ENCODE measurements at places on chromosomes 6 and 20.

GRCh38 chr6:53765270-53765669 lies 29.5 kb upstream of the LRRC1 start:
- no peak for DNase-seq

DNA sequence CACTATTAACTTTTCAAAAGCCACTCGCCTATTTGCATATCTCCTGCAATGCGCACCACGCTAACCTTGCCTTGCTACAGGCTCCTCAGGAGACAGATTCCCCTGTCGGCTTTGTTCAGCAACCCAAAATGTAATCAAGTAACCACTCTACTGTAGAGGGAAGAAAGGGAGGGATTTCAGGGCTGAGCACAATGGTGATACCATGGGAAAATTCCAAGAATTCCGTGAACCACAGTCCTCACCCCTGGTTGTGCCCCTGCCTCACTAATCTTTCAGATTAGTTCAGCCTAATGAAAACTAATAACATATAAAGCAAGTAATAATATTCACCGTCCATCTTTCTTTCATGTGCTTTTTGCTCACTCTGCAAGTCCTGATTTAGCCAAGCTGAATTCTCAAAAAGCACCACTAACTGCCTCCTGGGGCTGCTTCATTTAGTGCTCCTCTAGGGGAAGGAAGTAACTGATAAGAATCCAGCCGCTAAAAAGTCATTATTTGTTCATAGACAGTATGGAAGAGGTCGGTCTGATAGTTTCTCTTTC lies 6.6 kb downstream of the CITED2 start:
- DNase-seq, result no peak

DNA sequence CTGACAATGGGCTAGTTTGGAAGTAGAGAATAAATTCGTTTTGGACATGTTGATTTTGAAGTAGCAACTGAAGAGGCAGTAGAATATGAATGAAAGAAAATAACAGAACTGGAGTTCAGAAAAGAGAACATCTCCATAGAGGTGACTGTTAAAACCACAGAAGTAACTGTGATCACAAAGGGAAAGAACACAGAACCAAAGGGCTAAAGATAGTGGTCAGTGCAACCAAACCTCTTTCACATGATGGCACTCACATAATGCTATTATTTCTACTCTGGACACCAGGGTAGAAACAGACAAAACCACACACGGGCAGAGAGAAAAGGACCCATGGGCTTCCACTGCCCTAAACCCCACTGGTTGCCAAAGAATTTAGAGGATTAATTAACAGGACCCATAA lies 58.5 kb downstream of the CDK19 start:
- DNase-seq, result no peak

DNA sequence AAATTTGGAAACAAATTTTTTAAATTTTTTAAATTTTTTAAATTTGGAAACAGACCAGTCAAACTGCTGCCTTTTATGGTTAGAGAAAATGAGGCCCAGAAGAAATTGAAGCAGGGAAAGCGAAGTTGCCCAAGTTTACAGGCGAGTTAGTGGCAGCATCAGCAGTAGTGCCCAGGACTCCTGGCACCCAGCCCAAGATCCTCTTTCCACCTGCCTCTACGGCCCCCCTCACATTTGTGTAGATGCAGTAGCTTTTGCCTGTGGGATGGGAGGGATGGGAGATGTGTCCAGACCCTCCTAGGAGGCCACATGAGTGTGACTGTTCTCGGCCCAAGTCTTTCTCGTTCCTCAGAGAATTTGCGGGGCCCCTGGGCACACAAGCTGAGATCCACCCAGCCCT lies 49.8 kb downstream of the HNF4A start:
- DNase-seq, result no peak

- no peak for DNase-seq
Observed at GRCh38 chr6:151196555-151196954, 43.2 kb upstream of the AKAP12 start.

GRCh38 chr20:42678895-42679294 lies 510.8 kb downstream of the PTPRT start:
- no peak for DNase-seq

DNA sequence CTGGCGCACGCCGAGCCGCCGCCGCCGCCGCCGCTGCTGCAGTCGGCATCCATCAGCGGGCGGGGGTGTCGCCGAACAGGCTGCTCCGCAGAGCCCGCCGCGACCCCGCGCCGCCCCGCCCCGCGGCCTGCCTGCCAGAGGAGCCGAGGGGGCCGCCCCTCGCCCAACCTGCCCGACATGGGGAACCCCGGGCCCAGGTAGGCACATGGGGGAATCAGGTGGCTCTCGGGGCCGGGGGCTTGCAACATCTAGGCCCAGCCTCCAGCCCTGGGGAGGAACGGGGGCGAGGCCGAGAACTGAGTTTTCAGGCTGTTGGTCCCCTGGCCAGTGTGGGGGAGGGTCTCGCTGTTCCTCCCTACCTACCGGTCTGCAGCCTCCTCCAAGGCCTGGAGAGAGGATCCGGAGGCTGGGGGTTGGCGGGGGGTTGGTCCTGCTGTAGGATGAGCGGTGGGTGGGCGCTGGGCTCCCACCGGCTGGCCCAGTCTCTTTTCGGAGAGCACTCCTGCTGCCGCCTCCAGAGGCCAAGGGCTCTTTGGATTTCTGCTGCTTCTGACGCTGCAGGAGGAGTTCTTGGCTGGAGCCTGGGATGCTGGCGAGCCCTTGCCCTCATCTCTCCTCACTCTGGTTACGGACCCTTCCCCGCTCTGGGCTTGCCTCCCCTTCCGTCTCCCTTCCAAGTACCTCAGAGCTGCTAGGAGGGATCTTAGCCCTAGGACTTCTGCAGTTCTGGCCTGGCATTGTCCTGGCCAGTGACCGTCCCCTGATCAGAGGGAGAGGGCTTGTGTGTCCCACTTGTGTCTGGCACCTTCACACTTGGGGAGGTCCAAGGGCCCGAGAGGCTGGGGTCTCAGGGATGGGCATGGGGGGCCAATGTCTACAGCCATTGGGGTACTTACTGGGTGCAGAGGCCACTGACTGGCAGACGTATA lies at the start of gene EPB41L1:
Gene EPB41L1, plus strand, starts transcription at position 41 of the 929 bp plus-strand sequence. CDS start 19,038 bp downstream, outside the sequence.
- DNase-seq, result peak; percentile 77

DNA sequence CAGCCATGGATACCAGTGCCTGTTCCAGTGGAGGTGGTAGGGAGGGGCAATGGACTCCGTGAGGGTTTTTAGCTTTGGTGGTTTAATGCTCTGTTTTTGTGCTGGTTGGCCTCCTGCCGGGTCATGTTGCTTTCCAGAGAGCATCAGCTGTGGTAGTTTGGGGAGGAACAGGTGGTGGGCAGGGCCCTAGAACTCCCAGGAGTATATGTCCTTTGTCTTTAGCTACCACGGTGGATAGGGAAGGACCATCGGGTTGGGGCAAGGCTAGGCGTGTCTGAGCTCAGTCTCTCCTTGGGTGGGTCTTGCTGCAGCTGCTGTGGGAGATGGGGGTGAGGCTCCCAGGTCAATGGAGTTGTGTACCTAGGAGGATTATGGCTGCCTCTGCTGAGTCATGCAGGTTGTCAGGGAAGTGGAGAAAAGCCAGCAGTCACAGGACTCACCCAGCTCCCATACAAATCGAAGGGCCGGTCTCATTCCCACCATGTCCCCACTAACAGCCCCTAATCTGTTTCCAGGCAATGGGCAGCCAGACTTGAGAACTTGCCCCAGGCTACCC lies 38.9 kb downstream of the MRAP2 start:
- no peak for DNase-seq

DNA sequence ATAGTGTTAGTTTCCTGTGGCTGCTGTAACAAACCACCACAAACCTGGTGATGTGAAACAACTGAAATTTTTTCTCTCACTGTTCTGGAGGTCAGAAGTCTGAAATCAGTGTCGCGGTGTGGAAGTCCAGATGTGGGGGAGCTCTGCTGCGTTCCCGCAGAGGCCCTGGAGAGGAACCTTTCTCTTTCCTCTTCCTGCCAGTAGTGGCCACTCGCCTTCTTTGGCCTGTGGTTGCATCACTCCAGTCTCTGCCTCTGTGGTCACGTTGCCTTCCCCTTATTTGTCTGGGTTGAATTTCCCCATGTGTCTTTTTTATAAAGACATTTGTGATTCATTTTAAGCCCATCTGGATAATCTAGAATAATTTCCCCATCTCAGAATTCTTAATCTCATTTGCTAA lies 295.5 kb upstream of the FLRT3 start:
- no peak for DNase-seq

- DNase-seq, result no peak
Observed at GRCh38 chr6:152118678-152119077, 311.2 kb downstream of the ESR1 start.

DNA sequence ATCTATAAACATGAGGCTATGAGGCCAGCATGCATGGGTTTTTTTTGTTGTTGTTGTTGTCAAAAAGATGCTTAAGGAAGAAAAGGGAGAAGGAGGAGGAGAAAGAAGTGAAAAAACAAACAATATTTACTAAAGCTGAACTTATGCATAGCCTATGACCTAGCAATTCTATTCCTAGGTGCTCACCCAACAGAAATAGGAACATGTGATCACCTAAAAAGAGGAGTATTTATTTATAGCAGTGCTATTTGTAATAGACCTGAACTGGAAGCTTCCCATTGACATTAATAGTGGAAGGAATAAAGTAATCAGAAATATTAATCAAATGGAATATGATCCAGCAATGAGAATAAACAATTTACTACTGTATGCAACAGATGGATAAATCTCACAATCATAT lies 156.5 kb upstream of the OLIG3 start:
- no peak for DNase-seq

GRCh38 chr6:46925563-46926253 lies 4.0 kb upstream of the ADGRF5 start:
- no peak for DNase-seq

- DNase-seq, result no peak
Observed at GRCh38 chr6:166605752-166606151, 19.3 kb upstream of the RAMACL start.

- no peak for DNase-seq
Observed at GRCh38 chr6:80436663-80437062, 330.2 kb downstream of the BCKDHB start.

DNA sequence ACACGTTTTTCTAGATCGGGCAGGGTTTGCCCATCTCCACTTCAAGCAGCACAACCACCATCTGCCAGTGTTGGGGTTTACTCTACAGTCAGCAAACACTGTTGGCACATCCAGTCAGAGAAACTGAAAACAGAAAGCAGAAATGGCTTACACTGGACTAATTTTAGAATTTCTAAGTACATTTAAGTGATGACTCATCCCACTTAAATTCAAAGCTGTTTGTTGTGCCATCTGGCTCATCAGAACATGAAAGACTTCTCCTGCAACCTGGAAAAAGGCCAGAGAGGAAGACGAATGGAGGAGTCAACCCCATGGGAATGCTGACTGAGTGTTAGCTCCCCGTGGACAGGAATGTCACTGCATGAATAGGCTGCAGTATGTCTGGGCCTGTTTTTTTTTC lies 21.8 kb downstream of the FAM209B start:
- DNase-seq, result peak; percentile 6

- DNase-seq, result no peak
Observed at GRCh38 chr6:170212956-170213636, 77.8 kb downstream of the DLL1 start.

- no peak for DNase-seq
Observed at GRCh38 chr20:53381568-53382262, 211.9 kb downstream of the ZNF217 start.

- DNase-seq, result no peak
Observed at GRCh38 chr20:6916938-6917337, 149.5 kb downstream of the BMP2 start.

DNA sequence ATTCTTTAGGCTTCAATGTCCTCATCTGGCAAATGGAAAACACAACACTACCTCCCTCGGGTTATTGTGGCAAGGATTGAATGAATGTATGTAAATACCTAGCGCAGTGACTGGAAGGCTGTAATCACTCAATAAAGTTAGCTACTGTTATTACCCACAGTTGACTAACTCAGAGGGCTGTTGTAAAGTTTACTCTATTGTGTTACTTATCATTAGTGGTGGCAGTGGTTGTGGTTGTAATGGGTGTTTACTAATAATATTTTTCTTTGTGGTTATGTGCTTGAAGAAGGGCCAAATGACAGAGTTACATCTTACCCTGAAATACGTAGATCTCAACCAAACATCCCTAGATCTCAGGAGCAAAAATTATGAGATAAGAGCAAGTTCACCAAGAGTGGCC lies 42.0 kb upstream of the PXDC1 start:
- no peak for DNase-seq

DNA sequence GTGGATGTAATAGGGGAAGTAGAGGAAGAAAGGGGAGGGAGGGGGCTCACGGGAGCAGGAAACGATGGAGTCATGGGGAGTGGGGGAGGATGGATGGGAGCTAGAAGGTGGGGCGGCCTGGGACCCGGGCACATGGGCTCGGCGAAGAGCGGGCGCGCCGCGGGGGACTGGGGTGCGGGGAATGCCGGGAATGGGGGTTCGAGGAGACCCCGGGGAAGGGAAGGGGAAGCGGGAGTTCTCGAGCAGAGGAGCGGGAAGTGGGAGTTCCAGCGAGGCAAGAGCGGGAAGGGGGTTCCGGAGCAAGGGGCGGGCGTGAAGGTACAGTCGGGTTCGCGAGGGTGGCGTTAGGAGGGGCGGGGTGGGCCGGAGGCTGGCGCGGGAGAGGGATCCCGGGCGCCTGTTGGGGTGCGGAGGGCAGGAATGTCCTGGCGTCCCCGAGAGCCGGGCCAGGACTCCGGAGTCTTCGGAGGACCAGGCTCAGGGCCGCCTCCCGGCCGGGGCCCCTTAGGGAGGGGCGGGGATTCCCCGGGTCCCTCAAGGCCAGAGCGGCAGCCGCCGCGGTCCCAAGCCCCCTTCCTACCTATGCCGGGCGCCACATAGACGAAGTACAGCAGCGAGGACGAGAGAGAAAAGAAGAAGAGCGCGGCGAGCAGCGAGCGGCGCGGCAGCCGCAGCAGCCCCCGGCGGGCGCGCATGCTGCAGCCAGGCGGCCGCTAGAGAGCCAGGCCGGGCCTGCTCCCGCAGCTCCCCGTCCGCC lies 504 bp downstream of the B4GALT5 start:
- DNase-seq, result peak; percentile 66

GRCh38 chr20:46031701-46032254 lies 2.8 kb downstream of the SLC12A5 start:
- no peak for DNase-seq

DNA sequence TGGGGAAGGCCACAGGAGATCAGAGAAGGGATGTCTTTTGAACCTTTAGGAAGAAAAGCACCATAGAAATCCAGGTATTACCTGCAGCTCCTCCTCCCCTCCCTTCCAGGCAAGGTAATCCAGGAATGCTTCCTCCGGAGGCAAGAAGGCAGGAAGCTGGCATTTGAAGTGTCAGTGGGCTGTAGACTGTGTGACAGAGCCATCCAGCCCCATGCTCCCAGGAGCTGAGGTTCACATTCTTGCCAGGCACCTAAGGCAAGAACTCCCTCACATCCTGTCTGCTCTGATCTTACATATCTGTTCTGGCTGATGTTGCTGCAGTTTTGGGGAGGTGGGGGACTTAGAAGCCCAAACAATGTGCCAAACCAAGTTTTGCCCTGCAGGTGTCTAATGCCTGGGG lies 27.8 kb upstream of the SCUBE3 start:
- DNase-seq, result no peak

GRCh38 chr6:37285861-37286311 lies 27.9 kb upstream of the TMEM217 start:
- no peak for DNase-seq
